ENCODE measurements at places on chromosomes 7 and 10. TPM values are rescaled to one million over a fixed set of nuclear protein-coding genes. Genes with fewer than 3 reads are reported as not detected.

The KIF11 gene
- 59.1 TPM for total RNA-seq

The CDNF gene
- 2.7 TPM for total RNA-seq

The CCDC172 gene
- total RNA-seq, result not detected

The ITGA8 gene
- total RNA-seq, result not detected

The CDK1 gene
- total RNA-seq, result 88.5 TPM

The ACBD5 gene
- total RNA-seq, result 14.8 TPM

The ENO4 gene
- not detected for total RNA-seq

DNA sequence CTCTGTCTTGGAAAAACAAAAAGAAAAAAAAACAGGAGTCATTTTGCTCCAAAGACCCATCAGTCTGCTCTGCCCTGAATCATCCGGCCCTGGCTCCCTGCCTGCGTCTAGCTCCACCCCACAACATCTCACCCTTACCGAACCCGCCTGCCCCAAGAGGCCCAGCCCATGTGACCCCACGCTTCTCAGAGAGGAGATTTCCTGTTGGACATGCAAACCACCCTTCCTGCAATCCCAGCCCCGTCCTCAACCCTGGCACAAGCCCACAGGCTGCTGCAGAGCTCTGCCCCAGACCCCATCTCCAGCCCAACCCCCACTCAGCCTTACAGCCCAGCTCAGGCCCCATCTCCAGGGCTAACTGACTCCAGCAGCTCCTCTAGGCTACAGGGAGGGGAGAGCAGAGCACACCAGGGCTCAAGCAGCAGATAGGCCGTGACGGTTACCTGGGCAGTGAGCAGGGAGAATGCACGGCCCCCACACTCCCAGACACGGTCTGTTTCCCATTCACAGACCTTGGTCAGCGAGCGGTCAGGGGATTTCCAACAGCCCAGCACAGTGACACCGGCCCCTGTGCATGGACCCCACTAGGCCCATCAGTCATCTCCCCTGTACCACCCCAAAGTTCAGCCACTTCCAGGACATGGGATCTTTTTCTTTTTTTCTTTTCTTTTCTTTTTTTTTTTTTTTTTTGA lies 69.9 kb upstream of the GTF2I start:
- no peaks in the 10 kb centered on the region for H3K36me3 ChIP-seq
- H3K4me1 ChIP-seq, result no peaks in the 10 kb centered on the region
- no peak for DNase-seq
- no peak overlapping the region for H3K4me3 ChIP-seq
- H3K27me3 ChIP-seq, result no peaks in the 10 kb centered on the region
- no peak overlapping the region for H3K27ac ChIP-seq

- peaks cover 14% of the 10 kb centered on the region for H3K4me1 ChIP-seq
- no peak overlapping the region for H3K4me3 ChIP-seq
- H3K27ac ChIP-seq, result no peak overlapping the region
- no peaks in the 10 kb centered on the region for H3K27me3 ChIP-seq
Observed at GRCh38 chr7:7414791-7415603, 120.7 kb downstream of the COL28A1 start.

- H3K4me1 ChIP-seq, result peaks cover 20% of the 10 kb centered on the region
- H3K27me3 ChIP-seq, result no peaks in the 10 kb centered on the region
- DNase-seq, result no peak
Observed at GRCh38 chr10:99426689-99427088, 3.7 kb downstream of the GOT1 start.

- H3K36me3 ChIP-seq, result no peaks in the 10 kb centered on the region
- no peak overlapping the region for H3K4me3 ChIP-seq
- H3K27me3 ChIP-seq, result no peaks in the 10 kb centered on the region
- no peak overlapping the region for H3K27ac ChIP-seq
- no peak for DNase-seq
Observed at GRCh38 chr10:28181478-28182096, 121.3 kb downstream of the MPP7 start.

DNA sequence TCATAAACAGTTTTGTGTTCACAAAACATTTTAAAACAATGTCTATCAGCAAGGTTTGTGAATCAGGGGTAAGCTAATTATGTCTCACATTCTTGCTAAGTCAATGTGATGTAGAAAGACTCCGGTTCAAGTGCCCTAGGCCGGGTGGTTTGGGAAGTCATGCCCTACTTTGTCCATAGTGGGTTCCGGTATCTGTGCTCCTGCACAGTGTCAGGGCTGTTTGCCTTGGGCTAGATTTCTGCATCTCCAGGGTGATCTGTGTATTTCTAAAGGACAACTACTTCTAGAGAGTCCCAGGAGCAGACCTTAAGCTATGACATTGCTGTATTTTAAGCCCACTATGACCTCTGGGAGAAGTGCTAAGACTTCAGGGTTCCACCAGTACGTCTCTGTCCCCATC lies 504.1 kb downstream of the PLXNA4 start:
- no peaks in the 10 kb centered on the region for H3K36me3 ChIP-seq
- no peak for DNase-seq
- H3K4me1 ChIP-seq, result no peaks in the 10 kb centered on the region
- H3K27ac ChIP-seq, result no peak overlapping the region
- peaks cover 10% of the 10 kb centered on the region for H3K27me3 ChIP-seq
- H3K4me3 ChIP-seq, result no peak overlapping the region

DNA sequence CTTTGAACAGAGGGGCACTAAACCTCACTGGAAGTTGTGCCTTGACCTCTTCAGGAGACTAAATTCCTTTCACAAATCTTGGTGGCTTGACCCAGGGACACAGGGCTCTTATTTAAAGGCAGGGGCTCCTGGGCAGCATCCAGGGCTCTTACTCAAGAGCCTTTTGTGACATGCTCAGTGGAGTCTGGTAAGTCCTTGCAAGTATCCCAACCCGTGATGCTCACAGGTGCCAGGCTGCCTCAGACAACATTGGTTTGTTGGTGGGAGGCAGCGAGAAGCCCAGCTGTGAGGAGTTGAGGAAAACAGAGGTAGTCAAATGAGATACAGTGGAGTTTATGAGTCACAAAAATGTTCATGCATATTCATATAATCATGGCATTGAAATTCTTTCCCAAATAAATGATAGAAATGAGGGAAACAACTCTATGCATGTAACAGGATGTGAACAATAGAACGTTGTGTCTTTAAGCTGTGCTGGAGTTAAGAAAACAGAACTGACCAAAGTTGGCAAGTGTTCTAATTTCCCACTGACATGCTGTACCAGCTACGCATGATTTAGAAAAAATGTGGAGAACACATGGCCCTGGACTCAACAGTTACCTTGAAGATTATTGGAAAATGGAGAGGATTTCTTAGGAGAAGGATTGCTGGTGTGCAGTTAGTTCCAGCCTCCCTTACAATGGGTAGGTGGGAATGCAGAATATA lies 654.5 kb upstream of the COBL start:
- no peak overlapping the region for H3K4me3 ChIP-seq
- no peak overlapping the region for H3K27ac ChIP-seq
- no peaks in the 10 kb centered on the region for H3K27me3 ChIP-seq
- H3K36me3 ChIP-seq, result no peaks in the 10 kb centered on the region
- H3K4me1 ChIP-seq, result no peaks in the 10 kb centered on the region

- no peak for DNase-seq
- peaks cover 7% of the 10 kb centered on the region for H3K4me1 ChIP-seq
- no peak overlapping the region for H3K27ac ChIP-seq
- H3K27me3 ChIP-seq, result no peaks in the 10 kb centered on the region
Observed at GRCh38 chr7:33258491-33258951, 129.2 kb downstream of the BBS9 start.

- H3K4me3 ChIP-seq, result no peak overlapping the region
- H3K4me1 ChIP-seq, result no peaks in the 10 kb centered on the region
- H3K27ac ChIP-seq, result no peak overlapping the region
Observed at GRCh38 chr7:13538669-13539068, 450.8 kb downstream of the ETV1 start.

- no peak overlapping the region for H3K27ac ChIP-seq
- no peak overlapping the region for H3K4me3 ChIP-seq
- no peak for DNase-seq
- peaks cover 8% of the 10 kb centered on the region for H3K27me3 ChIP-seq
Observed at GRCh38 chr10:87671139-87671815, 11.6 kb downstream of the PAPSS2 start.

DNA sequence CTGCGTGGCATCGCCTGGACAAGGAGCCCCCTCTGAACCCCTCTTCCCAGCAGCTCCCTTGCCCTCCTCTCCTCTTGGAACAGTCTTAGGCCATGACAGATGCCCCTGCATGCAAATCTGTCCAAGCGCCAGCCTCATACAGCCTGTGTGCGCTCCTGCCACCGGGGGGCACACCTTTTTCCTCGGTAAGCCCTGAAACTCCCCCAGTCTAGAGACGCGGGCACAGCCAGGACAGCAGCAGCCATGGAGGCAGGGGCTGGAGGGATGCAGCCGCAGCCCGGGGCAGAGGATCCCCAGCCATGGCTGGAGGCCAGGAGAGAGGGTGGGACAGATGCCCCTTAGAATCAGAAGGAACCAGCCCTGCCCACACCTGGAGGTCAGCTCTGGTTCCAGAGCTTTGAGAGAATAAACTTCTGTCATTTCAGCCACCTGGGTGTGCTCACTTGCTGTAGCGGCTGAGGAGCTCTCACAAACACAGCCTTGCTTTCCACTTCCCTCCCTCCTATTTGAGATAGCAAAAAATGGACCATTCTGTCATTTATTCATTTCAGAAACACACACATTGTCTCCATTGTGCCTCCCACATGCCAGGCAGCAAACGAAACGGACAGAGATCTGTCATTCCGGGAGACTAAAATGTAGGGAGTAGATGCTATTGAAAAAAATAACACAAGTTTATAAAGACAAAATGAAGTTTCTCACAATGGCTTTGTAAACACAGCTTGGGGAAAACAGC lies 241.5 kb downstream of the WDR37 start:
- no peak overlapping the region for H3K27ac ChIP-seq
- no peak overlapping the region for H3K4me3 ChIP-seq
- DNase-seq, result peak; percentile 20
- peaks cover 2% of the 10 kb centered on the region for H3K4me1 ChIP-seq
- peaks cover 16% of the 10 kb centered on the region for H3K27me3 ChIP-seq

GRCh38 chr10:62306663-62307062 lies 38.0 kb upstream of the RTKN2 start:
- no peak overlapping the region for H3K4me3 ChIP-seq
- peak; percentile 25 for DNase-seq
- H3K27me3 ChIP-seq, result no peaks in the 10 kb centered on the region
- peaks cover 31% of the 10 kb centered on the region for H3K4me1 ChIP-seq
- H3K36me3 ChIP-seq, result no peaks in the 10 kb centered on the region

- H3K27ac ChIP-seq, result peak overlapping the region; percentile 100
- peak overlapping the region; percentile 77 for H3K4me3 ChIP-seq
- no peaks in the 10 kb centered on the region for H3K27me3 ChIP-seq
Observed at GRCh38 chr7:155206318-155207020, 91.2 kb upstream of the INSIG1 start.

DNA sequence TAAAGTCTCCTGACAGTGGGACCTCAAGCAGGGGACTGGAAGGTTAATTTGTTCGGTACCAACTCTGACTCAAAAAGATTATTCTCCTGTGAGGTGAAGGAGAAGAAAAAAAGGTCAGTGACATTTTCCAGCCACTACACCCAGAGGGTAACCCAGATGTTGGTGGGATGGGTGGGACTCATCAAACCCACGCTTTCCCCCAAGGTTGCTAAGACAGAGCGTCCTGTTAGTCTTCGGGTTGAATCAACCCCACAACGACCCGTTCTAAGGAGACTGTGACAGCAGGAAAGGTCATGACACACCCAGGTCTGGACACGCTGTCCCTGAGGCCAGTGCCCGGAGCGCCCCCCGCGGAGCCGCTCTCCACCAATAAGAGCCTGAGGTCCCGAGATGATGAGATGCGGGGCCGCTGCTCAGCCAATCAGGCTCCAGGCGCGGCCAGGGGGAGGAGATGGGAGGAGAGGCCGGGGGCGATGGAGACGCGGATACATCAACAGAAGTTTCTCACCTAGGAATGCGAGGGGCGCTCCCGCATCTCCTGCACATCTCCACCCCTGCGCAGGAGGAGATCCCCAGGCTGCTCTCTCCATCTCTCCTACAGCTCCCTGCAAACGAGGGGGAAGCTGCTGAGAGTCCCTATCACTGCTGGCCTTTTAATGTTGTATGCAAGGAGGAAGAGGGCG lies at the start of gene WNT16:
Gene WNT16, plus strand, starts transcription at position 493 of the 683 bp plus-strand sequence. CDS start 293 bp downstream, outside the sequence.
- H3K27ac ChIP-seq, result no peak within 1 kb of the TSS
- H3K27me3 ChIP-seq, result peaks cover 48% of the 10 kb centered on the region
- H3K36me3 ChIP-seq, result no peaks in the 10 kb centered on the region
- H3K4me3 ChIP-seq, result no peak within 1 kb of the TSS
- H3K4me1 ChIP-seq, result peaks cover 19% of the 10 kb centered on the region

DNA sequence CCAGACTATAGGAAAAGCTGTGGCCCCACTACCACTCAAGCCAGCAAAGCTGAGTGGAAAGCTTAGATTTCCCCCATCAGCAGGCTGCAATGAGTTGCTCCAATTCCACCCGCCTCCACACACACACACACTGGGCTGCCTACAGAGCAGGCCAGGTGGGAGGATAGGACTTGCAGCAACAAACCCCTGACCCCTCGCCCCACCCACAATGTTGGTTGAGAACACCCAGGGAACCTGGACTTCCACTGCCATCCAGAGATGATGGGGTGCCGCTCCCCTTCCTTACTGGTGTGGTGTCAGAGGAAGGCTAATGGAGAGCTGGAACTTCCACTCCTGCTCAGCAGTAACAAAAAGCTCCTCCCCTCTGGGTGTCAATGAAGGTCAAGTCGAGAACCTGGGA lies 16.8 kb upstream of the PLEKHA1 start:
- H3K27ac ChIP-seq, result no peak overlapping the region
- H3K27me3 ChIP-seq, result peaks cover 5% of the 10 kb centered on the region
- H3K36me3 ChIP-seq, result no peaks in the 10 kb centered on the region
- DNase-seq, result no peak
- H3K4me3 ChIP-seq, result no peak overlapping the region

DNA sequence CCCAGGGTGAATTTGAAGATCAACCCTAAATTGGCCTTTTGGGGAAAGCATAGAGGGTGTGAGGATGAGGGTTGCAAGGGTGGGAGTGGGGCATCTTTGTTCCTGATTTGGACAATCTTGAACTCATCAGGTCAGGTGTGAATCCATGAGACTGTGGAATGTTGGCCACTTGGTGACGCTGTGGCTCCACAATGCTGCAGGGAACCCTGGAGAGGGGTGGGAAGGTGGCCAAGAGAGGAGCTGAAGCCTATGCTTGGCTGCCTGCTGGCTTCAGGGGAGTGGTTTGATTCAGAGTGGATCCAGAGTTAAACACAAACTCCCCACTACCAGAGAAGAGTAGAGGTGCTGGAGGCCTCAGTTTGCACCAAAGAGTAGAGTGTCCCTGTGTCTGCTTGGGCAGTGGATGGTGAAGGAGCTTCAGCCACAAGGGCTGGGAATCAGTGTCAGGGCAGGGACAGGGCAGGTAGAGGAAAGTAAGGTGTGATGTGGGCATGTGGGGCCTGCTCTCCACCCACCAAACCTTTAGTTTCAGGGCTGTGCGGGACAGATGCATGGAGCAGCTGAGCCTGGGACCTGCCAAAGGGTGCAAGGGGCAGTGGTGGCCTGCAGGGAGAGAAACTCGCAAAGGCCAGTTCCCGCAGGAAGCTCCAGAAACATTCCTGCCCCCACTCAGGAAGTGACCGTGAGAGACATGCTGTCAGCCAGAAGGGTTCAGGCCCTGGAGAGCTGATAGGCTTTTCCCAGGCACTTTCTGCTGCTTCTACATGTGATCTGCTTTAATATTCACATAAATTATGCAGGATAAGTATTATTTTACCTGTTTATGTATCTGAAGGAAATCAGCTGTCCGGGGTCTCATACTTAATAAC lies 81.0 kb upstream of the PRSS58 start:
- H3K4me3 ChIP-seq, result peak overlapping the region; percentile 14
- peaks cover 5% of the 10 kb centered on the region for H3K27me3 ChIP-seq

- no peak overlapping the region for H3K4me3 ChIP-seq
- H3K27me3 ChIP-seq, result peaks cover 2% of the 10 kb centered on the region
- peaks cover 17% of the 10 kb centered on the region for H3K4me1 ChIP-seq
- no peak for DNase-seq
Observed at GRCh38 chr7:29330136-29330535, 135.6 kb downstream of the CHN2 start.

Data from activated CD4-positive, alpha-beta T cell treated with anti-CD3 and anti-CD28 coated beads for 36 hours (primary cell).